ENCODE measurements at places on chromosomes 2 and 18.

DNA sequence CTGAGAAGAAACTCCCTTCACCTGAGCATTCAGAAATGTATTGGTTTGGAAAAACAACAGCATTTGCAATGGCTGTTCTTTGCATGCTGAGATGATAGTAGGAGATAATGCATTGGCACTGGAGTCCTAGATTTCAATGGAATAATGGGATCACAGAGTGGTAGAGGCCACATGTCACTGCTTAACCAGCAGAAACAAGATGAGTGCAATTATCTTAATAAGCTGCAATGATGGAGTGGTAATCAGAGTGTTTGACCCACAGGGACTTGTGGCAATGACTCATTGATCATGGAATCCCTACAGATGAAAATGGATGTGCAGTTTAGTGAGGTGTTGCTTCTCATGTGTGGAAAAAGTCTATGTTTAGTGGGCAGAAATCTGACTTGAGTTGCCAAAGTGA is 218.8 kb upstream of the ZEB2 start:
- DNase-seq, result no peak

DNA sequence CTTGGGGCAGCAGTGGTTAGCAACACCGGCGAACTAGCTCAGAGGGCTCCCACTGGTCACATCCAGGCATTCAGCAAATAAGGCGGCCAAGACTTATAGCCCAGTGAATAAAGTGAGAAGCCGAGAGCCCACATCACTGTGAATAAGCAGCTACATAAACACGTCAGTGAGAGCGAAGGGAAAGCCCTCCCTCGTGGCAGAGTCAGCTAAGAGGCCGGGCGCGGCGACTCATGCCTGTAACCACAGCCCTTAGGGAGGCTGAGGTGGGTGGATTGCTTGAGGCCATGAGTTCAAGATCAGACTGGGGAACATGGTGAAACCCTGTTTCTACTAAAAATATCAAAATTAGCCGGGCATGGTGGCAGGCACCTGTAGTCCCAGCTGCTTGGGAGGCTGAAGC is 5.2 kb downstream of the D2HGDH start:
- DNase-seq, result no peak

GRCh38 chr2:3229221-3229620 is 148.4 kb downstream of the EIPR1 start:
- DNase-seq, result no peak

- DNase-seq, result no peak
Measured at GRCh38 chr2:105732101-105732500, 12.6 kb upstream of the NCK2 start.

- peak; percentile 49 for DNase-seq
Measured at GRCh38 chr2:215773728-215774127, 239.6 kb downstream of the MREG start.

DNA sequence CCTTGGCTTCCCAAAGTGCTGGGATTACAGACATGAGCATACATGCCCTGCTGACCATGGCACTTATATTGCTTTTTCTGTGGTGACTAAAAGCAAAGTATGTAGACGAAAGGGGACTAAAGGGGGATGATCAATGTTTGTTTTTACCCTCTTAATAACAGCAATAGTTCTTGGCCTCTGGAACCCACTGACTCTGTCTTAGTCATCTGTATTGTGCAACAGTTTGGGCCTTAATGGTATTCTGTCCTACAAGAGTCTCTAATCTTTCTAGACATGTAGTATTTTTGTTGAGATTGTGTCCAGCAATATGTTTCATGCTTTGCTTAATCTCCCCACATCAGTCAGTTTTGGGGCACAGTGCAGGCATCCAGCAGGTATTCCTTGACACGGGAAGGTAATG is 359.9 kb upstream of the FANCL start:
- DNase-seq, result no peak

- no peak for DNase-seq
Measured at GRCh38 chr18:33264566-33264965, 176.0 kb downstream of the CCDC178 start.

DNA sequence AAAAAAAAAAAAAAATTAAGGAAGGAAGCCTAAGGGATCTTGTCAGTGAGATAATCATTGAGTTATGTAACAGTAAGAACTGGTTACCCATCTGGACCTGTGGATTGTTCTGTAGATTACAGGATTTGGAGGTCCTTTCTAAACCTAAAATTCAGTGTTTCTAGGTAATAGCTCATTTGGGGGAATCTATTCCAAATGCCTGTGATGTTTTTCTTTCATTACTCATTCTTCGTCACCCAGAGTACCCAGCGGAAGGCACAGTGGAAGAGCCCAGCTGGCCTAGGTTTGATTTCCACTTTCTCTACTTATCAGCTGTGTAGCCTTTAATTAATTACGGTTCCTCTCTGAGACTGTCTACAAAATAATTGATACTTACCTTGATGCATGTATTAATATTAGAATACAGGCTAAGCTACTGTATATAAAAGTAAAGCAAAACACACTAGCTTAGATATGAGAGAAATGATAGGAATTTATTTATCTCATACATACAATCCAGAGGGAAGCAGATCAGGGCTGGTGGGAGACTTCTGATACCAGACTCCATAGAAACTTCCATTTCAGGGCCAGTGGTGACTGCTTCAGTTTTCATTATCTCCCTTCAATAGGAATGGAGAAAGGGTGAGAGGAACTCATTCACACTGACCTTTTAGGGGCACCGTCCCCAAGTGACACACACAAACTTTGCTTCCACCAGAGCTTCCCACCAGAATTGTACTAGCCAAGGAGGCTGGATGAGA is 115.8 kb upstream of the NOSTRIN start:
- no peak for DNase-seq

- peak; percentile 54 for DNase-seq
Measured at GRCh38 chr18:46213295-46213694, 109.1 kb downstream of the HAUS1 start.

- no peak for DNase-seq
Measured at GRCh38 chr18:27005589-27005988, 140.1 kb upstream of the AQP4 start.

DNA sequence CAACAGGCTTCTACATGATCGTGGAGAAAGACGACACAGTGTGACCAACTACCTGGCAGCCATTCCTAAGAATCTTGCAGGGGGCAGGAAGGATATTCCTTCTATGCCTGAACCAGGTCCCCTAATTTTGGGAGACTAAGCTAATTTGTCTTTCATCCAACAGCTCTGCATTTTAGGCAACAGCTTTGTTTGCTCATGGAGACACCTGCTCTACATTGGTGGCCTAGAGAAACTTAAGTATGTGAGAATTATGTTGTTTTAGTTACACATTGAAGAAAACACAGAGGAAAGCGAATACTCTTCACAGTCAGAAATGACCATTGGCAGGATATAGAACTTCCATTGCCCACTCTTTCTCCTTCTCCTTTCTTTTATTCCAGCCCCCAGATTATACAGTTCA is 75.2 kb downstream of the ASXL3 start:
- no peak for DNase-seq

- no peak for DNase-seq
Measured at GRCh38 chr2:216485237-216485636, 13.4 kb upstream of the RPL37A start.

GRCh38 chr2:69615969-69616368 is 27.6 kb downstream of the AAK1 start:
- DNase-seq, result no peak

- DNase-seq, result no peak
Measured at GRCh38 chr18:42950732-42951131, 164.8 kb downstream of the RIT2 start.

GRCh38 chr2:72033636-72034035 is 114.0 kb downstream of the CYP26B1 start:
- no peak for DNase-seq

GRCh38 chr2:27890924-27891672 is 569 bp downstream of the BABAM2 start:
- peak; percentile 93 for DNase-seq

DNA sequence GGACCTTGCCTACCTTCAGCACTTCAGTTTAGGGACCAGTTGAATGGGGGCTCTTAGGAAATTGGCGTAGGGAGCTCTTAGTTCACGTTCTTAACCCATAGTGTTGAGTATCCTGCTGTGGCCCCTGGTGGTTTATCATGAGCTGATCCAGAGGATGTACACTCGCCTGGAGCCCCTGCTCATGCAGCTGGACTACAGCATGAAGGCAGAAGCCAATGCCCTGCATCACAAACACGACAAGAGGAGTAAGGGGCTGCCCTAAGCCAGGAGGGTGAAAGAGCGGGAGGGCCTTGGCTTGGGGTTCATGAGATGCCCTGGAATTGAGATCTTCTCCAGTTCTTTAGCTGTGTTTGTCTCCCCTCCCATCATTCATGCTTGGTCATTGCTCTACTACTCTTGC is 2.9 kb downstream of the RETREG2 start:
- DNase-seq, result no peak

DNA sequence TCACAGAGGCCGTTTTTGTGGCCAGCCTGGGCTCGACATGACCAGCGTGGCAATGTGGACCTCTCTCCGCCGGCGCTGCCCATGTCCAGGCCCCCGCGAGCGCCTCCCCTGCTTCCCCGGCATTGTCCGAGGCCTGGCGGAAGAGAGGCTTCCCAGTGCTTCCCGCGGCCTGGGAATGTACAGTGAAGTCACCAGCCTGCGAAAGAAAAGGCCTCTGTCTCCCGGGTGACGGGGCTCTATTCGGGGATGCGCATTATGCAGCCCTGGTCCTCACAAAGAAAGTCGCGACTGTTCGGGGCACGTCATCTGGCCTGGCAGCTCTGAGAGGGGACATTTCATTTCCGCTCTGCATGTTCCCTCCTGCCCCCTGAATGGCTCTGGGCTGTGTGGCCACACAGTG is 109.2 kb upstream of the AGAP1 start:
- DNase-seq, result no peak

DNA sequence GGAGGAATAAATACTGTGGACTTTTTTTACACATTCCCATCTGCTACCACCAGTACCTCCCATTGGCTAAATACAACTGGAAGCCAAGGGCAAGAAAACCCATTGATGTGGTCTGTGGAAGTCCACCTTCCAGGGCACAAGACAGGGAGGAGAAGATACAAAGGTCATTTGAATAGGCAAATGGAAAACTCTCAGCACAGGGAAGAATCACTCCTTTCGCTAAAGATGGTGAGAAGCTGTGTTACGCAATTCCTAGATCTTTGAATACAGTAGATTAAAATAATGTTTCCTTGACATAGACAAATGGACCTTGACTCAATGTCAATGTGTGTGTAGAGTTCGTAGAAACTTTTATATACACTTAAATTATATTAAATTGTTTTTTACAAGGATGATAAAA is 70.9 kb upstream of the ERBB4 start:
- DNase-seq, result no peak

GRCh38 chr2:197822333-197822732 is 17.9 kb downstream of the PLCL1 start:
- DNase-seq, result no peak

- no peak for DNase-seq
Measured at GRCh38 chr2:237979331-237979730, 12.5 kb downstream of the UBE2F start.

DNA sequence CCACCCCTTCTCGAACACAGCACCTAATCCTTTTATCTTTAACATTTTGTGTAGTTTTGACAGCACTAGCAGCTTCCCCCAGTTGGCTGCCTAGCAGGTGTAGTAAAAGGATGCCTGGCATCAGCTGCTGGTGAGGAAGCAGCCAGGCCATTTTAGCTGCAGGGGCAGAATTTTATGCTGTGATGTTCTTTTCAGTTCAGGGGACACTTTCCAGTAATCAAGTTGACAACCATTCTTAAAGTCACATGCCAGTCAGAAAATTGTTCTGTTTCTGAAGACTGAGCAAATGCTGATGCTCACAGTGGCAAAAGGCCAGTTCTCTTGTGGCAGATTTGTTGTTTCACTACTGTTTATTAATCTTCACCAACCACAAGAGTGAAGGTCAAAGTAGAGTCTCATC is 570.8 kb downstream of the CCDC85A start:
- no peak for DNase-seq

GRCh38 chr18:9708057-9708433 is at the start of gene RAB31:
Gene RAB31, plus strand, starts transcription at chr18:9708301. Its CDS starts 105 bp downstream, at chr18:9708406.
- DNase-seq, result peak; percentile 71

GRCh38 chr18:41659438-41660130 is 295.4 kb upstream of the PIK3C3 start:
- no peak for DNase-seq

GRCh38 chr2:20488201-20488641 is 41.3 kb downstream of the RHOB start:
- no peak for DNase-seq

DNA sequence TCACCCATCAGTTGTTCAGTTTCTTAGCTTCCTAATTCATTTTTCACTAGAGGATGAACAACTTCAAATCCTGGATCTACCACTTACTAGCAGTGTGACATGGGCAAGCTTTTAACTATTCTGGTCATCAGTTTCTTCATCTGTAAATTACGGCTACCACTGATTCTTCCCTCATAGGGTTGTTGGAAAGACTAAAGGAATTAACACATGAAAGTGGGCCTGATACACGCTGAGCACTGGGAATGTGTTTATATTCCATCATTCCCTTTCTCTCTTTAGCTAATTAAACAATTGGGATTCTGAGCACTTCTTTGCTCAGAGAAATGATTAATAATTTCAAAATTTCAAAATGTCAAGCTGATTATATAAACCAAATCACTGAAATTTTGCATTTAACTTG is 862.3 kb upstream of the GCFC2 start:
- DNase-seq, result no peak

DNA sequence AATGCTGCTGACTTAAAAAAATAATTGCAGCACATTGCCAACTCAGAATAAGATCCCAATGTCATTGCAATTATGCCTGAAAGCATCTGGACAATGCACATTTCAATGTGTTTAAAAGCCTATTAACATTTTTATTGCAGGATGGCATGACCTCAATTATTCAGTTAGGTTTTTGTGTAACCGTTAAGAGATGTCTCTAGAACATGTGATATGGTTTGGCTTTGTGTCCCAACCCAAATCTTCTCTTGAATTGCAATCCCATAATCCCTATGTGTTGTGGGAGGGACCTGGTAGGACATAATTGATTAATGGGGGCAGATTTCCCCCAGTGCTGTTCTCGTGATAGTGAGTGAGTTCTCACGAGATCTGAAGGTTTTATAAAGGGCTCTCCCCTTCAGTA is 43.2 kb upstream of the ZC3H15 start:
- DNase-seq, result no peak

- DNase-seq, result no peak
Measured at GRCh38 chr2:203673933-203674332, 32.5 kb upstream of the CD28 start.

GRCh38 chr2:208033701-208034502 is 8.6 kb upstream of the PLEKHM3 start:
- peak; percentile 42 for DNase-seq

- DNase-seq, result no peak
Measured at GRCh38 chr2:141557329-141558095, 573.3 kb downstream of the LRP1B start.

Data from CD4-positive, alpha-beta T cell treated with Interleukin-1 beta for 1 hour (primary cell).